ENCODE measurements at places on chromosomes 7 and 10. TPM values are rescaled to one million over a fixed set of nuclear protein-coding genes. Genes with fewer than 3 reads are reported as not detected.

KIF20B gene
- total RNA-seq: 12.9 TPM

EN2 gene
- 2.1 TPM for total RNA-seq

SPDYE16 gene
- not detected for total RNA-seq

FAM24A gene
- not detected for total RNA-seq

PODXL gene
- total RNA-seq: 302 TPM

Measured in endothelial cell (in vitro differentiated cells).